Activated naive CD8-positive, alpha-beta T cell treated with anti-CD3 and anti-CD28 coated beads, Interleukin-2, amount 10 ng/mL, durations not matched to agents 7 days and 5 days (primary cell): ENCODE measurements at places on chromosomes 1 and 21. TPM values are rescaled to one million over a fixed set of nuclear protein-coding genes. Genes with fewer than 3 reads are reported as not detected.

Gene SLC16A4
- total RNA-seq = 0.23 TPM

Gene ENTREP3
- 26.0 TPM for total RNA-seq

DNA sequence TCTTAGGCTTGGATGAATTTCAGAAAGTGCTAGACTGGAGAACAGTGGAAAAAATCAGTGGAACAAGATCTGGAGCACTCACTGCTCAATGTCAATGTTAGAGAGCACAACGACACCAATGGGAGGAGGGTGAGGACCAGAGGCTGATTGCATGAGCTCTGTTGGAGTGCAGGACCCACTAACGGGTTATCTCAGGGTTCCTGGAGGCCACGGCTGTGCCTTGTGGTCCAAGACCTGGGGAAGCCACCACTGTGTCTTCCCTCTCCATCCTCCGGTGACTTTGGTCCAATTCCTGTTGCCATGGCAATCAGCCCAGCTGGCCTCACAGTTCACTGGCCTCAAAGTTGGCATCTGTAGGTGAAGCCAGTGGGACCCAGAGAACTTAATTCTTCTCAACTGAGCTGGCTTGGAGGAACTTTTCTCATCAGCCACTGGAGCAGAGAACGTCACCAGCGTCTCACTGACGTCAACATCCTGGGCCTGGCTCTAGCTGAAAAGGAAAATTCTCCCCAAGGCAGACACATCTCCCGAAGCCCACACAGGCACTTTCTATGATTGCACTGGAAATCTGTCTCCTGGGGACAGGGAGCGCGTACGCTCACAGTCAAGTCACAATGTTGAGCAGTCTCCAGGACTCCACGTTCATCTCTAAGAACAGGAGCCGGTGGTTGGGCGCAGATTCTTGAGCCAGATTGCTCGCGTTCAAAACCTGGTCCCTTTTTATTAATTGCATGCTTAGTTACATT lies 21.9 kb upstream of the GPR157 start:
- DNase-seq = no peak

DNA sequence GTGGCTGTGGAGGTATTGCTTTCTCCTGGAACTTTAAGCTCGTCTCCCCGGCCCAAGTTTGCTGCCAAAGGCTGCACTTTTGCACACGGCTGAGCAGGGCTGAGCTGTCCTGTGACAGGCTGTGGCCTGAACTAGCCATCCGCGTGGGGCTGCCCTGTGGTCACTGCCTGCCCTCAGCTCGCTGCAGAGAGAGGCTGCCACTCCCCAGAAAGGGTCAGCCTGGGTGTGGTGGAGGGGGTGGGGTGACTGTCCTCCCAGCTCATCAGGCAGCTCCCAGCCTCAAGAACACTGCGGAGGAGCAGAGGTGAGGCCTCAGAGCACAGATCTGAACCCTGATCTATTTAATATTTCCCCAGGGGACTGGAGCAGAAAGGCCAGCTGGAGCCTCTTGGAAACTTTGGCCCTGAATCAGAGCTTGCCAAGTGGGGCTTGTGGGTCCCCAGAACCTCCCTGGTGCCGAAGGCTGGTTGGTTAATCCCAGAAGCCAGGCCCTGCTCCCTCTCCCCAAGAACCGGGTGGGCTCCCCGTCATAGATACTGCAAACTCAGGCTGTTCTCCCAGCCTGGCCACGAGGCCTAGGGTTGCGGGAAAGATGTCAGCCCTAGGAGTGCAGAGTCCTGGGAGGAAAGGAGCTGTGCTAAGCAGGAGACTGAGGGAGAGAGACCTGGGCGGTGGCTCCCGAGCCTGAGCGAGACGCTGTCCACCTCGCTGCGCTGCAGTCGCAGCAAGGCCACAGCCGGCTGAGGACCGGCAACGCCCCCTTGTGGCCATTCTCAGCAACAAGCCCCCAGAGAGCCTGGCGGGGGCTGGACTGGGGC lies 125.1 kb upstream of the IPO9 start:
- peak; percentile 78 for DNase-seq

Gene FAM229A
- total RNA-seq = 17.4 TPM

GRCh38 chr1:46218443-46218842 lies 15.3 kb downstream of the LURAP1 start:
- no peak for DNase-seq

Gene F3
- total RNA-seq = 0.17 TPM
